NCI-H2081 (cell line): ENCODE measurements at places on chromosomes 3 and 15.

- DNase-seq: no peak
Observed at GRCh38 chr15:75185271-75186029, 16.2 kb upstream of the C15orf39 start.

- DNase-seq: no peak
Observed at GRCh38 chr3:120622870-120623726, 27.0 kb downstream of the NDUFB4 start.

DNA sequence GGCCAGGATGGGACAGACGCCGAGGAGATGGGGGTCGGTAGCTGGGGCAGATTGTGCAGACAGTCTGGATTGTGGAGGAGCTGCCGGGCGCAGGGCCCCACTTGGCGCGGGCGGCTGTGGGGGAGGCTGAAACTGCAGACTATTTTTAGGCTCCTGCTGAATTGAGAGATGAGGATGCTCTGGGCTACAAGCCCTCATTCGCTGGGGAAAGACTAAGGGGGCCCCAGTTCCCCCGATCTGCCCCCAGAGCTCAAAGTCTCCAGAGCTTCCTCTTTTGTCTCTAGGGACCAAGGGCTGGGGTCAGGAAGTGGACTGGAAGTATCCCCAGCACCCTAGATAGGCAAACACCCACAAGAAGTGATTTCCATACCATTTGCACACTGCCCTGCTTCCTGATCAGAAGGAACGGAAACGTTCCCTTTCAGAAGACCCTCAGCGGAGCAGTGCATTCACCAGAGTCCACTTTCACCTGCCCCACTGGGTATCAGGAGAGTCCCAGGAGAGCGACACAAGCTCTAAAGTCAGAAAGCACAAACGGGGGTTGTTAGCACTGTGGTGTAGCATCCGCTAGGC lies 29.7 kb downstream of the SEMA7A start:
- no peak for DNase-seq

GRCh38 chr15:71807691-71808091 lies 2.7 kb upstream of the NR2E3 start:
- DNase-seq: no peak

- DNase-seq: no peak
Observed at GRCh38 chr15:80107774-80108173, 45.0 kb upstream of the FAH start.
